ENCODE measurements at places on chromosomes 5 and 9. TPM values are rescaled to one million over a fixed set of nuclear protein-coding genes. Genes with fewer than 3 reads are reported as not detected.

- DNase-seq, result no peak
Measured at GRCh38 chr9:108197899-108198298, 657.9 kb downstream of the ACTL7B start.

DNA sequence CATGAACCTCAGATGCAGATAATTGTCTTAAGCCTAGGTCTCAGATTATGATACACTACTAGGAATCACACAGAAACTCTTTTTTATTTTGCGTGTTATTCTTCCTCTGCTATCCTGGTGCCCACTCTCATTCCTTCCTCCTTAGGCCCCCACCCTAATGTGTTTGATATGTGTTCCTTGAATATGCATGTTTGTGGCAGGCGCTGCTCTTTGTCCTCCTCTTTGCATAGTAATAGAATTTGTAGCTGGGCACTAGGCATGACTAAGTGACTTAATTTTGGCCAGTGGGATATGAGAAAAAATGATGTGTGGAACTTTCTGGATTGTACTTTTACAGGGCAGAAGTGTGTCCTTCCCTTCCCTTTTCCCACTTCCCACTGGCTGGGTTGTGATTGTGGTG lies 345.1 kb downstream of the RAB3C start:
- DNase-seq, result no peak

- no peak for DNase-seq
Measured at GRCh38 chr9:82090046-82090445, 101.5 kb downstream of the SPATA31D1 start.

GRCh38 chr5:122295138-122295537 lies 16.9 kb upstream of the SNCAIP start:
- DNase-seq, result peak; percentile 66

DNA sequence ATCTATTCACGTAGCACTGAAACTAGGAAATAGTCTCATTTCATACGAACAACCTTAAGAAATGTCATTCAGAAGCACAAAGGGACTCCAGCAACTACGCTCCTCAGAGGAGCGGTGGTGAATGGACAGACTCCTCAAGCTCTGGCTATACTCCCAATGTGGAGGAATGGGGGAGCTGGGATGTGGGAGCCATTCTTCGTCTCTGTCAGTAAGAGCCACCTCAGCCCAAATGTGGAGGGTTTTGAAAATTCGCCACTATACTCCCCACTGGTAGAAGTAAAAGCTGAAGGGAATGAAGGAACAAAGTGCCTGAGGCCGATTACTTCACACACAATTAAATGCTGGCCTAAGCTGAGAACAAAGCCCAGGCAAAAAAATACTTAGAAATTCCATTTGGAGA lies 96.3 kb downstream of the ADAMTS12 start:
- DNase-seq, result no peak

GRCh38 chr5:61806491-61807020 lies 474.5 kb downstream of the ZSWIM6 start:
- no peak for DNase-seq

DNA sequence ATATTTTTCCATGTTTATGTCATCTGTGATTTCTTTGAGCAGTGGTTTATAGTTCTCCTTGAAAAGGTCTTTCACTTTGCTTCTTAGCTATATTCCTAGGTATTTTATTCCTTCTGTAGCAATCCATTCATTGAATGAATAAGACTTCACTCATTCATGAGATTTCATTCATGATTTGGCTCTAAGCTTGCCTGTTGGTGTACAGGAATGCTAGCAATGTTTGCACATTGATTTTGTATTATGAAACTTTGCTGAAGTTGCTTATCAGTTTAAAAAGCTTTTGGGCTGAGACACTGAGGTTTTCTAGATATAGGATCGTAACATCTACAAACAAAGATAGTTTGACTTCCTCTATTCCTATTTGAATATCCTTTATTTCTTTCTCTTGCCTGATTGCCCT lies 15.9 kb downstream of the RLN2 start:
- no peak for DNase-seq

DNA sequence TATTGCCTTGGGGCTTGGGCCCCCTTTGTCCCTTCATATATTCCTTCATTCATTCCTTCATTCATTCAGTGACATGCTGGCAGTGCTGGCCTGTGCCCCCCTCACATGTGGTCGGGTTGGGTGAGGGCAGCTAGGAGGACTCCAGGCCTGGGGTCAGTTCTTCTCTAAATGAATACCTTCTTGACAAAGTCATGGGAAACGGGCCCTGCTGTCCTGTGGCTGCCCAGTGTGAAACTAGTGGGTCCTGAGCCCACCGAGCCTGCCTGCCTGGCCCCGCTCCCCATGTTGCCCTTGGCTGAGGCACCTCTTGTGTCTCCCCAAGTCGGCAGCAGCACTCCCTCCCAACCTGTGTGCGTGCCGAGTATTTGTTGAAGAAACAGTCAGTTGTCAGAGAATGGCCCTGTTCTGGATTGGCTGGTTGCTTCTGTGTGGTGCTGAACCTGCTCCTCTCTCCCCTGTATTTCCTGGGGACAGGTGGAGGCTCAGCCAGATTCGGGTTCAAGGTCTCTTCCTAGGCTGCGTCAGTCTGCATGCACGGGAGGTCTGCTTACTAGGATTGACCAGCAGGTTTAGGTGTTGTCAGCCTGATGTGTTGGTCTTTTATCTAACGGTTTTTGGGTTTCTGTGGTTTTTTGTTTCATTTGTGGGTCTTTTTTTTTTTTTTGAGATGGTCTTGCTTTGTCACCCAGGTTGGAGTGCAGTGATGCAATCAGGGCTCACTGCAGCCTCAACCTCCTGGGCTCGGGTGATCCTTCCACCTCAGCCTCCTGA lies 3.0 kb upstream of the CEL start:
- DNase-seq, result no peak

DNA sequence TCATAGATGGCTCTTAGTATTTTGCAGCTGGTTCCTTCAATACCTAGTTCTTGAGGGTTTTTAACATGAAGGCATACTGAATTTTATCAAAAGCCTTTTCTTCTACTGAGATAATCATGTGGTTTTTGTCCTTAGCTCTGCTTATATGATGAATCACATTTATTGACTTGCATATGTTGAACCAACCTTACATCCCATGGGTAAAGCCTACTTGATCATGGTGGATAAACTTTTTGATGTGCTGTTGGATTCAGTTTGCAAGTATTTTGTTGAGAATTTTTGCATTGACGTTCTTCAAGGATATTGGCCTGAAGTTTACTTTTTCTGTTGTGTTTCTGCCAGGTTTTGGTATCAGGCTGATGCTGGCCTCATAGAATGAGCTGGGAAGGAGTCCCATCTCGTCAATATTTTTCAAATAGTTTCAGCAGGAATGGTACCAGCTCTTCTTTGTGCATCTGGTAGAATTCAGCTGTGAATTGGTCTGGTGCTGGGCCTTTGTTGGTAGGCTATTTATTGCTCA lies 49.7 kb downstream of the YIPF5 start:
- no peak for DNase-seq

- DNase-seq, result no peak
Measured at GRCh38 chr5:56175488-56175887, 57.6 kb downstream of the ANKRD55 start.

DNA sequence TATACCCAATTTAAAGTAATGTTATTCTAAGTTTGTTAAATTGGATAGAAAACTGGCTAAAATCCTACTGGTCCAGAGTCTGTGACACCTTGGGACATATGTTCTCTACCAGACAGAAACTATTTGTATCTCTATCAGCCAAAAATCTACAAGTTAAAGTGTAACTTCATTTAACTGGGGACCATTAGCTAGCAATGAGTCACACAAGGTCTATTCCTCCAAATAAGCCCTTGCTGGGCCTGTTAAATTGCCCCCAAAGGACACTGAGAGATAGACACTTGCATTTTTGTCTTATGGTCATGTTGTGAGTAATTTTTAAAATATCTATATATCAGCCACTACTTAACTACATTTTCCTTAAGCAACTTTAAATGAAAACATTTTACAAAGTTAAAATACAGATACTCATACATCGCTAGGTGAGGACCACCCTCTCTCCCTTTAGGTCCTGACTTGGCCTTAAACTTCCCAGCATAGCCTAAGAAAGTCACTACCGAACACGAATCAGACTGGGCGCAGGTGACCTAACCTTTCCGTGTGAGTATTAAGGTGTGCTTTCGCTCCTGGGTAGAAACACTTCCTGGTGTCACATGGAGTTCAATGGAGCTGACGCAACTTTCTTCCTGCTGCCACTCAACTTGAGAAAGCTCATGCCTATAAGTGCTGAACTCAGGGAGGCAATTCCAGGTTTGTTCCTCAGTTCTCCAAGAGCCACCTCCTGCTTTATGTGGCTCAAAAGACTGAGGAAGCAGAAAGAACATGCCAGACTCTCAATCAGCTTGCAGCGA lies 249.1 kb downstream of the DIRAS2 start:
- no peak for DNase-seq

- no peak for DNase-seq
Measured at GRCh38 chr9:88808019-88808656, 183.1 kb upstream of the S1PR3 start.

DNA sequence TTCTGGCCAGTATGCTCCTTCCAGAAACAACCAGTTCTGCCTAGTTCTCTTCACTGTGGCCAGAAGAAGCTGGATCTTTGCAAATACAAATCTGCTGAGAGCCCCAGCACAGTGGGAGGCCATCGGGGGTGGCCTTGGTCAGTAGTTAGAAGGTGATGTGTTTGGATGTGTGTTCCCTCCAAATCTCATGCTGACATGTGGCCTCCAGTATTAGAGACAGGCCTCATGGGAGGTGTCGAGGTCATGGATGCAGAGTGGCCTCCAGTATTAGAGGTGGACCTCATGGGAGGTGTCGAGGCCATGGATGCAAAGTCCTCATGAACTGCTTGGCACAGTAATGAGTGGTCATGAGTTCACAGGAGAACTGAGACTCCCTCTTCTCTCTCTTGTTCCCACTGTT lies 7.6 kb upstream of the IRX2 start:
- DNase-seq, result no peak

DNA sequence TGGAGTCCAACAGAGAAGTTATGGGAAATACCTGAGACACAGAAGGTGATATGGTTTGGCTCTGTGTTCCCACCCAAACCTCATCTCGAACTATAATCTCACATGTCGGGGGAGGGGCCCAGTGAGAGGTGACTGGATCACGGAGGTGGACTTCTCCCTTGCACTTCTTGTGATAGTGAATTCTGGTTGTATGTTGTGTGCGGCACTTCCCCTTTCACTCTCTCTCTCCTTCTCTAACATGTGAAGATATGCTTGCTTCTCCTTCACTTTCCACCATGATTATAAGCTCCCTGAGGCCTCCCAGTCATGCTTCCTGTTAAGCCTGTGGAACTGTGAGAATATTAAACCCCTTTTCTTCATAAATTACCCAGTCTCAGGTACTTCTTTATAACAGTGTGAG lies 96.1 kb downstream of the TMEM232 start:
- DNase-seq, result no peak

- DNase-seq, result no peak
Measured at GRCh38 chr5:135445306-135445985, 1.7 kb downstream of the DCANP1 start.

- DNase-seq, result no peak
Measured at GRCh38 chr5:158700231-158701006, 399.3 kb downstream of the EBF1 start.

Gene GRM6
- total RNA-seq, result not detected

Gene SPARC
- 1,275 TPM for total RNA-seq

Gene THG1L
- total RNA-seq, result 22.5 TPM

All from SK-MEL-5 (cell line).